ENCODE measurements at places on chromosomes 16 and 17. TPM values are rescaled to one million over a fixed set of nuclear protein-coding genes. Genes with fewer than 3 reads are reported as not detected.

Gene QRICH2
- 2.2 TPM for total RNA-seq

Gene RPRML
- not detected for total RNA-seq

Gene GGT6
- total RNA-seq, result not detected

Gene DNAJA2
- 101 TPM for total RNA-seq

Gene KRTAP2-3
- 0.32 TPM for total RNA-seq

Gene JPH3
- not detected for total RNA-seq

Gene CES5A
- not detected for total RNA-seq

Gene HES7
- total RNA-seq, result not detected

Gene SPATA32
- total RNA-seq, result not detected

Gene BCL6B
- not detected for total RNA-seq

Gene NPIPA7
- total RNA-seq, result 1.9 TPM

Gene PPM1E
- total RNA-seq, result under 0.01 TPM

Gene PGS1
- 35.4 TPM for total RNA-seq

Gene ZNF48
- 12.6 TPM for total RNA-seq

Gene KRT28
- not detected for total RNA-seq

Gene USP43
- total RNA-seq, result not detected

Gene FN3K
- total RNA-seq, result 2.9 TPM

Gene FNDC8
- total RNA-seq, result not detected

Gene KRTAP4-6
- total RNA-seq, result not detected

Gene CLEC19A
- total RNA-seq, result not detected

Gene KLHL10
- total RNA-seq, result under 0.01 TPM

Gene ATXN2L
- 60.2 TPM for total RNA-seq

Gene GRIN2C
- total RNA-seq, result under 0.01 TPM

Gene ASB16
- total RNA-seq, result not detected

Gene SYNGR3
- 2.6 TPM for total RNA-seq

Gene CD300H
- total RNA-seq, result not detected

Gene TBC1D26
- not detected for total RNA-seq

Gene UTS2R
- not detected for total RNA-seq

Gene ADAD2
- total RNA-seq, result not detected

Gene TMEM235
- total RNA-seq, result not detected

Gene PRR35
- total RNA-seq, result not detected

Gene CLEC18B
- total RNA-seq, result not detected

Gene DPH1
- total RNA-seq, result 58.7 TPM

Gene NOXO1
- total RNA-seq, result 0.43 TPM

Gene GPR179
- under 0.01 TPM for total RNA-seq

Gene RASL10B
- 12.1 TPM for total RNA-seq

Gene VTN
- total RNA-seq, result 10.0 TPM

Gene DNAH2
- total RNA-seq, result under 0.01 TPM

Gene CCL11
- not detected for total RNA-seq

Gene RHBDF1
- 37.4 TPM for total RNA-seq

Gene PRAC1
- total RNA-seq, result not detected

Gene SLC5A10
- not detected for total RNA-seq

Gene KRT40
- total RNA-seq, result not detected

Gene MYH2
- total RNA-seq, result not detected

Gene ROGDI
- total RNA-seq, result 24.5 TPM

Gene OTOP3
- total RNA-seq, result not detected

Gene CTRB2
- total RNA-seq, result not detected

Gene RHBDF2
- 14.2 TPM for total RNA-seq

Gene CSH1
- not detected for total RNA-seq

Gene HP
- not detected for total RNA-seq

Gene CRLF3
- 22.5 TPM for total RNA-seq

Gene CRAMP1
- 10.3 TPM for total RNA-seq

Gene PRCD
- total RNA-seq, result 2.2 TPM

Gene KRT14
- total RNA-seq, result not detected

All from fibroblast of villous mesenchyme (primary cell).